ENCODE measurements at places on chromosomes 3 and 15. TPM values are rescaled to one million over a fixed set of nuclear protein-coding genes. Genes with fewer than 3 reads are reported as not detected.

CSPG4 gene
- total RNA-seq = 45.7 TPM

SERP1 gene
- total RNA-seq = 174 TPM

CHRNA3 gene
- 10.3 TPM for total RNA-seq

NEK4 gene
- 17.1 TPM for total RNA-seq

TRPM1 gene
- total RNA-seq = not detected

MOBP gene
- total RNA-seq = not detected

- H3K27me3 ChIP-seq = no peaks in the 10 kb centered on the region
- no peaks in the 10 kb centered on the region for H3K4me1 ChIP-seq
- no peak overlapping the region for H3K4me3 ChIP-seq
- no peak overlapping the region for H3K27ac ChIP-seq
- H3K36me3 ChIP-seq = no peaks in the 10 kb centered on the region
Measured at GRCh38 chr15:69424748-69425413, 10.7 kb downstream of the KIF23 start.

DNA sequence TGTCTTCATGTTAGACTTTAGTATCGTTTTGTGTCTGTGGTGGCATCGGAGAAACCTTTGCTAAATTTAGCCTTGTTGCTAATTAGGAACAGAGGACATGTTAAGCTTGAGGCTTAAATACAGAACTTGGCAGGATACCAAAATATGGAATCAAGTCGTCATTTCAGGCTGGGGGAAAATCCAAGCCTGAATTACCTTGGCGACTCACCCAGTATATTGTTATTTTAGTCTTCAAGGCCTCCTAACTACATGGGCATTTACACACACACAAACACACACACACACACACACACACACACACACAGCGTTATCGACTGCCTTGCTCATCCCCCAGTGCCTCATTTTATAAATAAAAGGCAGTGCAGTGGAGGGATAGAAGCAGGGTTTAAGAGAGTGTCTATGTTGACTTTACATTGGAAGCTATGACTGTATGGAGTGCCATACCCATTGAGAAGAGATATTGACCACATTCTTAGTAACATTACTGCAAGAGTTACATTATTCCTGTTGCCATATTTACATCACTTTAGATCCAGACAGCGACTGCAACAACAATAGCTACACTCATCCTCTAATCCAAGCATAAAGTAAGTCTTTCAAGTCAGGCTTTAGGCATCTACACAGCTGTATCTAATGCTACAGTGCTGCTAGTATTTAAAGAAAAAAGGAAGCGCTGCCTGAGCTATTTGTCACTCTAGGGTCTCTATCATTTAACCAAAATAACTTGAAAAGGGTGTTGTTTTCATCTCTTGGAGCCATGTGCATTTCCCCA, 210.8 kb upstream of the SEMA6D start:
- no peaks in the 10 kb centered on the region for H3K36me3 ChIP-seq
- H3K27ac ChIP-seq = no peak overlapping the region
- no peak overlapping the region for H3K4me3 ChIP-seq
- no peak for DNase-seq
- H3K27me3 ChIP-seq = no peaks in the 10 kb centered on the region
- H3K4me1 ChIP-seq = no peaks in the 10 kb centered on the region

DNA sequence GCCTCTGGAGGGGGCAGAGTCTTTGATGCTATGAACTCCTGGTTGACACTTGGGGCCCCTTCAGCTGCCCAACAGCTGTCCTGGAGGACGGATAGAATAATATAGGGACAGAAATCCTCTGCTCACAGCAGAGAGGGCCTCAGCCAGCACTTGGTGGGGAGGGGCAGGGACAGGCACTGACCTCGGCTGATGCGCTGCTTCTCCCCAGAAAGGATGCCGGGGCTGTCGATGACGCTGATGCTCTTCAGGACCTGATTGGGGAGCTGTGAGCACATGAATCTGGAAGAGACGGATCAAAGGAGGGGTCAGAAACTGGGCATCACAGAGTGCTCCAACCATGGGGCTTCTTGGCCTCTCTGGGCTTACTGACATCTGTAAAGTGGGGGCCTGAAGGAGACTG, 29.5 kb downstream of the EHD4 start:
- H3K27me3 ChIP-seq = no peaks in the 10 kb centered on the region
- no peak overlapping the region for H3K27ac ChIP-seq
- no peaks in the 10 kb centered on the region for H3K36me3 ChIP-seq
- H3K4me1 ChIP-seq = peaks cover 20% of the 10 kb centered on the region

GRCh38 chr15:54859982-54860381, 336.8 kb downstream of the RSL24D1 start:
- H3K36me3 ChIP-seq = no peaks in the 10 kb centered on the region
- no peak overlapping the region for H3K27ac ChIP-seq
- no peaks in the 10 kb centered on the region for H3K4me1 ChIP-seq
- H3K27me3 ChIP-seq = no peaks in the 10 kb centered on the region
- no peak overlapping the region for H3K4me3 ChIP-seq
- DNase-seq = no peak

DNA sequence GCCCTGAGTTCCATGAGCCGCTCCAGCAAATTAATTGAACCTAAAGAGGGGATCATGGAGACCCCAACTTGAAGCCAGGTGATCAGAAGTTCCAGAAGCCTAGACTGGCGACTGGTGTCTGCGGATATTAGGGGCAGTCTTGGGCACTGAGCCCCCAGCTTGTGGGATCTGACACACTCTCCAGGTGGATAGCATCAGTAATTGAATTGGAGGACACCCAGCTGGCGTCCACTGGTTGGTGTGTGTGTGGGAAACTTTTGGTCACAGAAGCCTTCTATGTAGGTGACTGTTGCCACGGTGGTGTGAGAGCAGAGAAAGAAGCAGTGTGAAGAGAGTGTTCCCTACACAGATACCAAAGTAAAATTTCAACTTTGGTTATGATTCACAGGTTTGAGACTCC, 106.0 kb upstream of the ADPGK start:
- H3K4me3 ChIP-seq = no peak overlapping the region
- H3K27ac ChIP-seq = no peak overlapping the region
- H3K36me3 ChIP-seq = no peaks in the 10 kb centered on the region
- H3K4me1 ChIP-seq = no peaks in the 10 kb centered on the region

GRCh38 chr15:39774688-39775267, 7.9 kb downstream of the FSIP1 start:
- no peak overlapping the region for H3K4me3 ChIP-seq
- peaks cover 14% of the 10 kb centered on the region for H3K4me1 ChIP-seq
- H3K27ac ChIP-seq = no peak overlapping the region
- H3K27me3 ChIP-seq = no peaks in the 10 kb centered on the region
- H3K36me3 ChIP-seq = no peaks in the 10 kb centered on the region

DNA sequence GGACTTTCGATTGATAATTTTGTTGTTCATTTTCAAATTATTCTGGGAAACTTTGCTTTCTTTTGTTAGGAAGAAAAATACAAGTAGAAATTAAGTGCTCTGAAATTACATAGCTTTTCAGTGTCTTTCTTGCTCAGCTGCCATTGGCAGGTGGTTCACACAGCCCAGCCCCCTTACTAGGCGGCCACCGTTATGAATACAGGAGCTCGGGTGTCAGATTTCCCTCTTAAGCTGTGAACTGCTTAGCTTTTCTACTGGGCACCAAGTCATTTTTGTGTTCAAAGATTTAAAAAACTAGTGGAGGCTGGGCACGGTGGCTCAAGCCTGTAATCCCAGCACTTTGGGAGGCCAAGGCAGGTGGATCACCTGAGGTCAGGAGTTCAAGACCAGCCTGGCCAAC, 55.2 kb downstream of the HMG20A start:
- H3K27ac ChIP-seq = no peak overlapping the region
- H3K36me3 ChIP-seq = no peaks in the 10 kb centered on the region

GRCh38 chr15:90691982-90692773, 25.0 kb upstream of the BLM start:
- H3K27ac ChIP-seq = no peak overlapping the region
- no peak for DNase-seq
- no peaks in the 10 kb centered on the region for H3K36me3 ChIP-seq
- no peaks in the 10 kb centered on the region for H3K27me3 ChIP-seq
- H3K4me1 ChIP-seq = no peaks in the 10 kb centered on the region

- no peaks in the 10 kb centered on the region for H3K36me3 ChIP-seq
- no peak overlapping the region for H3K27ac ChIP-seq
- no peak overlapping the region for H3K4me3 ChIP-seq
- H3K4me1 ChIP-seq = no peaks in the 10 kb centered on the region
- no peaks in the 10 kb centered on the region for H3K27me3 ChIP-seq
- DNase-seq = no peak
Measured at GRCh38 chr3:176430244-176431037, 766.8 kb downstream of the TBL1XR1 start.

- no peaks in the 10 kb centered on the region for H3K27me3 ChIP-seq
- no peak overlapping the region for H3K27ac ChIP-seq
- no peak for DNase-seq
- no peak overlapping the region for H3K4me3 ChIP-seq
- no peaks in the 10 kb centered on the region for H3K36me3 ChIP-seq
Measured at GRCh38 chr3:23537101-23537551, 268.6 kb upstream of the UBE2E1 start.

GRCh38 chr3:182912474-182912873, 67.9 kb downstream of the DCUN1D1 start:
- DNase-seq = no peak
- no peak overlapping the region for H3K27ac ChIP-seq
- no peak overlapping the region for H3K4me3 ChIP-seq

GRCh38 chr3:106850437-106850836, 526.8 kb upstream of the CCDC54 start:
- no peaks in the 10 kb centered on the region for H3K36me3 ChIP-seq
- DNase-seq = no peak
- no peak overlapping the region for H3K27ac ChIP-seq
- H3K4me1 ChIP-seq = no peaks in the 10 kb centered on the region
- H3K4me3 ChIP-seq = no peak overlapping the region
- H3K27me3 ChIP-seq = no peaks in the 10 kb centered on the region

- H3K4me3 ChIP-seq = no peak overlapping the region
- DNase-seq = peak; percentile 50
- peaks cover 8% of the 10 kb centered on the region for H3K27me3 ChIP-seq
- H3K4me1 ChIP-seq = no peaks in the 10 kb centered on the region
- no peaks in the 10 kb centered on the region for H3K36me3 ChIP-seq
Measured at GRCh38 chr3:127211118-127212060, 18.5 kb downstream of the PRR23E start.

DNA sequence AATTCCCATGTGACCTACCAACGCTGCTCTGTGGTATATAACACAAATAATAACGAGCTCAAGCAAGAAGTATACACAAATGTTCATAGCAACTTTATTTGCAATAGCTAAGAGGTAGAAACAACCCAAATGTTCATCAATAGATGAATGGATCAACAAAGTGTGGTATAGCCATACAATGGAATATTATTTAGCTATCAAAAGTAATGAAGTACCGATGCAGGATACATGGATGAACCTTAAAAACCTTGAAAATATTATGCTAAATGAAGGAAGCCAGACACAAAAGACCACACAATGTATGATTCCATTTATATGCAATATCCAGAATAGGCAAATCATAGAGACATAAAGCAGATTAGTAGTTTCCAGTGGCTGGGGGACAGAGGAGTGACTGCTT, 15.6 kb upstream of the FEM1B start:
- peaks cover 5% of the 10 kb centered on the region for H3K4me1 ChIP-seq
- no peaks in the 10 kb centered on the region for H3K27me3 ChIP-seq
- no peak overlapping the region for H3K27ac ChIP-seq
- no peak for DNase-seq
- H3K36me3 ChIP-seq = no peaks in the 10 kb centered on the region

- H3K36me3 ChIP-seq = no peaks in the 10 kb centered on the region
- H3K4me3 ChIP-seq = no peak overlapping the region
- no peak for DNase-seq
- no peaks in the 10 kb centered on the region for H3K27me3 ChIP-seq
- no peaks in the 10 kb centered on the region for H3K4me1 ChIP-seq
- no peak overlapping the region for H3K27ac ChIP-seq
Measured at GRCh38 chr3:163490119-163490518, 1588.2 kb downstream of the SI start.

DNA sequence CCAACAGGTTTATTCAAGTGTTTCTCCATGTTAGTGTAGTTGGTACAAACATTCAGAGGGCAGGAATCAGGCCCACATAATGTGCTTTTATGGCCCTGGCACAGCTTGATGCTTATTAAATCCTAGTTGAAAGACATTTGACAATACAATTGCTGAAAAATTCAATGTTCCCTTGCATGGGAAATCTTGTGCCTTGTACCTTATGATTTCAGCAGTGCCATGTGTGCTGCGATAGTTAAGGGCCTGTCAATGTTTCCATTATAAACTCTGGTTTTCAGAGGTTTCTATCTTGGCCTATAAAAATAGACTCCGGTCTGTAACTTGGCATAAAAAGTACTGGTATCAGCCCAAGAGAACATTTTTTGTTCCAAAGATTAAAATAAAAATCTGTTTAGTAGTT, 207.2 kb downstream of the TBC1D5 start:
- H3K4me1 ChIP-seq = peaks cover 14% of the 10 kb centered on the region
- no peaks in the 10 kb centered on the region for H3K36me3 ChIP-seq
- no peak for DNase-seq
- no peak overlapping the region for H3K4me3 ChIP-seq

DNA sequence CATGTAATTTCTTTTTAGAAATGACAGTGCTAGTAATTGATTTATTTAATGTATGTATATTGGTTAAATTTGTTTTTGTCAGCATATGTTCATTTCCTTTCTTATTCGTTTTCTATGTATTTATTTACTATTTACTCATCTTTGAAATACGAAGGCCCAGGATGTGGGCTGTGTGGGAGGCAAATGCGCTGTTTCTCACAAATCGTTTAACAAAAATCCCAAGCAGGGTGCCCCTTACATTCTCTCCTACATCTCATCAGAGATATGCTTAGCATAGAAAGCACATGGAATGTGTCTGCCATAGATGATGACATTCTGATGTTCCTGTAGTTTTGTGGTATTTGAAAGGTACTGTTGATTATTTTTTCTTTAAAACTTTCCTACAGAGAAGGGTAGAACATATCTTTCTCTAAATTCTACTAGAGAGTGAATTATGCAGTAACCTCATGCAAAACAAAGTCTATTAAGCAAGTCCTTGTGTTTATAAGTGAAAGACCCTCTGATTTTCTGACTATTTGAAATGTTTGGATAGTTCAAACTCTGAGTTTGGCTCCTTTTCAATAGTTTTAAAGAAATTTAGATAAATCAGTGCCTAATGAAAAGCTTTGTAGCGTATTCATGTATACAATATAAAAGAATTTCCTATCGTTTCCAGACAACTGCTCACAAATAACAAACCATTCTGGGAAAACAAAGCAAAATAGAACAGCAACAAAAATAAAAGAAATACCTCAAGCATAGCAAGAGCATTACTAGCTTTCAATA, 111.1 kb upstream of the VGLL3 start:
- H3K4me1 ChIP-seq = no peaks in the 10 kb centered on the region
- H3K36me3 ChIP-seq = no peaks in the 10 kb centered on the region
- DNase-seq = no peak
- no peaks in the 10 kb centered on the region for H3K27me3 ChIP-seq

All from sigmoid colon (tissue), 7 donors.